ENCODE measurements at places on chromosomes 4 and X. TPM values are rescaled to one million over a fixed set of nuclear protein-coding genes. Genes with fewer than 3 reads are reported as not detected.

Gene HELT
- not detected for total RNA-seq

Gene NEUROG2
- total RNA-seq = not detected

Gene SMARCA5
- total RNA-seq = 20.7 TPM

Gene KLF8
- total RNA-seq = not detected

Gene NWD2
- total RNA-seq = not detected

Gene ENAM
- not detected for total RNA-seq

Gene LINC00632
- total RNA-seq = 2.0 TPM

Gene FAM149A
- total RNA-seq = 0.98 TPM

Gene RGN
- not detected for total RNA-seq

Data from A549 treated with ZK216348 at 1 μM for 4 hours (cell line).